Stimulated activated CD4-positive, alpha-beta T cell treated with anti-CD3 and anti-CD28 coated beads, Interleukin-1b, Interleukin-23, amount 100 ng/mL, for 24 hours (primary cell): ENCODE measurements at places on chromosomes 3 and 15.

GRCh38 chr15:26615188-26615926, 157.5 kb downstream of the GABRB3 start:
- no peak for DNase-seq

GRCh38 chr15:62524848-62525247, 359.8 kb upstream of the C2CD4B start:
- no peak for DNase-seq

DNA sequence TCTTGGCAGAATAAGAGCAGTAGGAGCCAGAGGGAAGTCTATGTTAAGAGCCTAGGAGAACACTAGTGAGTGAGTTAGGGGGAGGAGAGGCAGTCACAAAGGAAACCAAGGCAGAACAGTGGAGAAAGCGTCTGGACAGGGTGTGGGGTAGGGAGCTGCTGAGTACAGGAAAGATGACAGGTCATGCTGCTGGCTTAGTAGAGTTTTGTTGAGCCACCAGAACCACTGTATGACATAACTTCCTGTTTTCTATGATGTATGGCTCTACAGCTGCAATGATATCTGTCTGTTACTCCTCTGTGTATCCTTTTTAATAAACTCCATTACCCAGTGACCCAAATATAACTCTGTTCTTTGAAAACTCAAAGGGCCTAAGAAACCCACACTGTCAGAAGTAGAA, 10.6 kb upstream of the STT3B start:
- DNase-seq, result no peak

DNA sequence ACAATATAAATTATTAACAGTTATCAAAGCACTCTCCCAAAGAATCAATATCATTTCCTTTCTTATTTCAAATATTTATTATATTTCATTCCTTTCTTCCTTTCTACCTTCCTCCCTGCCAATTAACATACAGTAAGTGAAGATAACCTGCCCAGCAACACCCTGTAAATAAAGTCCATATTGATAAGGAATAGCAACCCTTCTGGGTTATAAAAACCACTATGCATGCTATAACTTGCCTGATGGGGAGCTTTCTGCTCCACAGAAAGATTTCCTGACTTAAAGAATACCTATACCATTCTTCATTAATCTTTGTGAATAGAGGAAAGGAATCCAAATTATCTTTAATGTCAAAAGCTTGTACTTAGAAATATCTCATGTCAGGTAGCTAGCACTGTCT, 166.5 kb downstream of the ISL2 start:
- no peak for DNase-seq

DNA sequence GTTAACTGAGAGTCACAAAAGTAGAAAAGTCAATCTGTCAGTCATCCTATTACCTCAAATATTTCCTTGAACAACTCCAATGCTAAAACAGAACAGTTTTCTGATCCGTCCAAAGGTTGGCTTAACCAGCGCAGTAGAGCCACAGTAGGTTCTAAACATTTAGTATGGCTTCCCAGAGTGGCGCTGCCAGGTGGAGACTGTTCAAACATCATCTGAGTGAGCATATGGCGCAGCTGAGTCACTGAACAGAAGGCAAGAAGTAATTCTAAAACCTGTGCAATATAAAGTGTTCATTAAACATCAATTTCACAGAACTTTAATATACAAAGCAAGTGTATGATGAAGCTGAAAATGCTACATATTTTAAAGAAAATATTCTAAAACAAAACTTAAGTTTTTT, 19.9 kb downstream of the CIP2A start:
- no peak for DNase-seq

DNA sequence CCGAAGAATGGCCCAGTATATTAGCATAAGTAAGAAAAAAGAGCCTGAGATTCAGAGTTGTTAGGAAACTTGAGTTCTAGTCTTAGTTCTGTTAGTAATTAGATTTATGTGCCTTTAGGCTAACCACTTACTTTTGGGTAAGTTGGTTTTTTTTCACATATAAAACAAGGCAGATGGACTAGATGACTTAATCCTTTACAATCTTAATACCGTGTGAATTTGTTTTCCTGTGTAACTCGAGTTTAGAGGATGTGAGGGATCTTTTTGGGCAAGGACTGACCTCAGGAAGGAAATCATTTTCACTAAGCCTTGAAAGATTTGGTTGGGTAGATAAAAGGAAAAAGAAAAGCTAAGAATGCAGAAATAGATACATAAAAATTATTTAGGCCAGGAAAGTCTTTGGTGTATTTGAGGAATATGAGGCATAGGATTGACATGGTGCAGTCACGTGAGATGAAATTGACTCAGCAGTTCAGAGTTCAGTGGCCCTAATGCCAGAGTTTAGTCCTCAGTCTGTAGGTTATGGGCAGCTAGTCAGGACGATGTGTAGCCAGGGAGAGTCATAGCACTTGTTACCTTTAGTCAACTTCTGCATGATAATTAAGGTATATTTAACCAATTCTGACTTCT, 34.6 kb downstream of the PAK2 start:
- DNase-seq, result no peak

DNA sequence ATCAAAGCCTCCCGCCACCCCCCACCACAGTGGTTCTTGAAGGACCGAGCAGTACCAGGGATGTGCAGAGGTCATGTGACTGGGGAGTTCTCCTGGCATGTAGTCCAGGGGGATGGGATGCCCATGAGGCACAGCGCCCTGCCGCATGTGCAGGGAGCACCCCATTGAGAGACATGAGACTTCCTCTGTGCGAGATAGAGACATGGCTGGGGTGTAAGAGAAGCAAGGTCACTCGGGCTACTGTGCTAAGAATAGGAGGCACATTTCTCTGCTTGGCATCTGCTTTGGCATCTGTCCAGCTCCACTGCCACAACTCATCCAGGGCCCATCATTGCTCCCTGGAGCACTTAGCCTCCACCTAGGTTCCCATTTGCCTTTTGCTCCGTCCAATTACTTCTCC, 2.4 kb upstream of the CYP1A1 start:
- DNase-seq, result no peak

GRCh38 chr3:68874551-68875348, 57.6 kb downstream of the TAFA4 start:
- DNase-seq, result no peak

DNA sequence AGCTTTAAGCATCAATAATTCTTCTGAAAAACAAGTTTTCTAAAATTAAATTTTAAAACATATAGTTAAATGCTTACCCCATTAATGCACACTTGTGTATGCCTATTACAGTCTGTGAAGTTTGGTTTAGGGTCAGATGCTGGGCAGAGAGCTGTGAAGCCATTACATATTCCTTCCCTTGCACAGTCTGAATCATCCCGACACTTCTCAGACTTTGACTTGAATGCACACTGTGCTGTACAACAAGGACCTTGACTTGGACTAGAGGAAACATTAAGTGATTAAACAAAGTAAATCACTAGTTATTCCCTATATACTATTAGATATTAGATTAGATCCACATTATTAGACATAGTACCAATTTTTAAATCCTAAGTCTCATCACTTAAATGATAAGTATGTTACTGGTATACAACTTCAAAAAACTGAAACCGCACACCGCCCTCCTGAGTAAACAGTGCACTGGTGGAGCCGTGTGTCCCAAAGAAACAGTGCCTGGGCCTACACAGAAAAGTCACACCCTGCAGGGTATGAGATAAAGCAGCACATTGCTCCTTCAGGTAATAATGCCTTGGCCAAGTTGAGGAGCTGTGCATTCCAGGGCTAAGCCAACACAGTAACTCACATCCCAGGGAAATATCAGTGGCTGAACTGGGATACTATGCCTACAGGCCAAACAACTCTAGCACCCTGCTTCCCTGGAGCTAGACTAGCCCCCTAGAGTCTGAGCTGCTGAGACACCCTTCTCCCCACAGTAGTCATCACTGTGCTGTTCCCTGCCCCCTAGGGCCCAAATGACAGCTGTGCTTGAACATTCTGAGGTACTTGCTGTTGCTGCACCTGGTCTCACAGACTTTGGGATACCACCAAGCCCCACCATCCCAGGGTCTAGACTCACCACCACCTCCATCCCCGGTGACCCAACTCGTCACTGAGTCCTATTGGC, 137.5 kb downstream of the ADAM10 start:
- DNase-seq, result no peak

- no peak for DNase-seq
Measured at GRCh38 chr15:56817321-56818080, 84.2 kb upstream of the ZNF280D start.

DNA sequence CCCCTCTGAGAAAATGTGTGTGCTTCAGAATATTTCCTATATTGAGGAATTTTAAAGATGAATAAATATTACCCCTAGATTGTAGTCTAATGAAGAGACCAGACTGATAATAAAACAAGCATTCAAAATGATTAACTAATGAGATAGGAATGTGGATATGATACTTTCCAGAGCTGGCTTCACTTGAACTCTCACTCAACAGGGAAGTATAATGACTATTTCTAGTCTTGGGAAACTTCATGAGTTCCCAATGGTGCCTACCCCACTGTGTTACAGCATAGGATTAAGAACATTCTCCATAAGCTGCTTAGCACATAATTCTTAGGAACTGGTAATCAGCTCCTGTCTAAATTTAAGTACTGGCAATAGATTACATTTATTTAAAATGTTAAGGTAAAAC, 261.5 kb upstream of the ZNF385D start:
- no peak for DNase-seq

GRCh38 chr3:133280586-133280985, 119.3 kb upstream of the BFSP2 start:
- no peak for DNase-seq

GRCh38 chr3:108724101-108724500, 33.1 kb downstream of the RETNLB start:
- no peak for DNase-seq
